ENCODE measurements at places on chromosomes 2 and 18.

DNA sequence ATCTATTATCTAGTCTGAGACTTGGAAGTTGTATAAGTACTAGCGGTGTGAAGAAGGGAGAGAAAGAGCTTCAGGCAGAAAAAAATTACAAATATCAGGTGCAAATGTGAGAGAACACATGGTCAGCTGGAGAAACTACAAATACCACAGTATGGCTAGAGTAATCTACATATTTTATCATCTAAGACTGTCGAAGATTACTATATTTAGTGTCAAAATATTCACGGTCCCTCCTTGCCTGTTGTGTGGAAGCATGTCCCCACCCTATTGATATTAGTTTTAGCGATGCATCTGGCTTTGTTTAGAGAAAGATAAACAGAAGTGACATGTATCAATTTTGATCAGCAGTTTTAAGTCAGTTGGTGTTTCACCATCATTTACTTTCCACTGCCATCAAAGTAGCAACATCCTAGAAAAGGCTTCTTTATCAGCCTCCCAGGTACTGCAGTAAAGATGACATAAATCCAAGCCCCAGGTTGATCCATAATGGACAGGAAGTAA lies 90.5 kb upstream of the ITGA4 start:
- no peak for DNase-seq

DNA sequence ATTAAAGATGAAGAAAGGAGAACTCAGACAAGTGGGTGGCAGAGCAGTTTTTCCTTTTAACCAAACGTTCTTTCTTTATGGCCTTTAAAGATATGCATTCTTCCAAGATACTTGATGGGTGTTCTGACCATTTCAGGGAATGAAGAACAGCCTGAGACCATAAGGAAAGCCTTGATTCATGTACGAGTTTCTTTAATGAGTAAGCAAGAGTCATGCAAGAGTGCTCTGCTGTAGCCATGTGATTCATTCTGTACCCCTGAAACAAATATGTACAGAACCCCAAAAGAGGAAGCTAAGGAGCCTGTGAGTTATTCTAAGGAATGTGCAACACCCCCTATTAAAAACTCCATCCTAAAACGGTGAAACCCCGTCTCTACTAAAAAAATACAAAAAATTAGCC lies 372.8 kb downstream of the MTX2 start:
- no peak for DNase-seq

- peak; percentile 32 for DNase-seq
These were observed 25.4 kb downstream of the USP14 start for GRCh38 chr18:183769-184168.

GRCh38 chr2:172927641-172928357 lies 147.8 kb upstream of the MAP3K20 start:
- no peak for DNase-seq

GRCh38 chr2:202109139-202109736 lies 36.2 kb downstream of the KIAA2012 start:
- DNase-seq, result no peak

Measured in HAP-1 (cell line).